ENCODE measurements at places on chromosomes 1 and 21. TPM values are rescaled to one million over a fixed set of nuclear protein-coding genes. Genes with fewer than 3 reads are reported as not detected.

The IPO13 gene
- 14.2 TPM for total RNA-seq

The NPR1 gene
- total RNA-seq = not detected

The MXRA8 gene
- 97.8 TPM for total RNA-seq

The MLLT11 gene
- total RNA-seq = 5.3 TPM

The TCHH gene
- total RNA-seq = not detected

The WNT9A gene
- total RNA-seq = 0.18 TPM

The OR2L13 gene
- total RNA-seq = not detected

The NMNAT2 gene
- 0.56 TPM for total RNA-seq

The INAVA gene
- total RNA-seq = not detected

The PIGR gene
- not detected for total RNA-seq

The DYNLT5 gene
- 0.18 TPM for total RNA-seq

The CFAP141 gene
- total RNA-seq = not detected

The GABRD gene
- not detected for total RNA-seq

The PGLYRP4 gene
- not detected for total RNA-seq

The CLEC20A gene
- not detected for total RNA-seq

The ITLN1 gene
- total RNA-seq = not detected

The CCDC24 gene
- 1.4 TPM for total RNA-seq

The AADACL4 gene
- total RNA-seq = not detected

The FAM167B gene
- total RNA-seq = 0.18 TPM

The MAP10 gene
- total RNA-seq = 1.1 TPM

The LPAR3 gene
- 0.18 TPM for total RNA-seq

The DISP3 gene
- not detected for total RNA-seq

The LAMTOR2 gene
- 50.0 TPM for total RNA-seq

Measured in IMR-90 (cell line).